ENCODE measurements at places on chromosomes 12 and 14.

DNA sequence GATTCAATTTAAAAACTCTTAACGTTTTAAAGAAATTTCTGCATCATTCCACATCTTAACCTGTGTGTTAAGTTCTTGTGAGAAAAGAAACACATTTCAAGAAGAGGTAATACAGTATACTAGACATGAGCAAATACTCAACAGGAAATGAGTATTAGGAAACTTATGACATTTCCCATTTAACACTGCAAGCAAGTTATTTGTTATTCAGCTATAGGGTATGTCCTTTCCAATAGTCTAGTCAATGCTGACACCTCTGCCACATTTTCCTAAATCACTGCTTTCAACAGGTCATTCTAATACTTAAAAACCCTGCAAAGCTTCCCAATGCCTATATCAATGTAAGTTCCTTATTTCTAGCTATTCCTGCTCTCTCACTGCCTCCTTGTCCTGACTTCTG lies 93.1 kb downstream of the DDHD1 start:
- DNase-seq, result no peak

DNA sequence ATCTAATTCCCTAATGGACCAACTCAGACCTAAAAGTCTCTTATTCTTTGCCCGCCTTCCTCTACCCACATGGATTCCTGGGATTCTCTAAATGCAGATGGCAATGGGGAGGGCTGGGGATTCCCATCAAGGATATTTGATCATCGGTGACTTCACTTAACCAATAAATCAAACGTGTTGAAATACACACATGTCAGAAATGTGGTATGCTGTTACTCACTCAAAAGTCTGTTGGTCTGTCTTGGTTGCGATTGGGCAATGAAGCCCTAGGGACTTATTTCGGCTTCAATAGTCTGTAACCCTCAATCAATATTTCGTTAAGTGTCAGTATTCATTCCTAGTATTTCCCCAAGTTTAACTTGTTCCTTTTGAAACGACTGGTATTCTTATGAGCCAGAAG lies 117.2 kb upstream of the DIO3 start:
- DNase-seq, result no peak

GRCh38 chr12:12977231-12977630 lies 22.8 kb downstream of the HEBP1 start:
- DNase-seq, result no peak

GRCh38 chr12:93183940-93184671 lies 193.6 kb upstream of the NUDT4 start:
- DNase-seq, result no peak

DNA sequence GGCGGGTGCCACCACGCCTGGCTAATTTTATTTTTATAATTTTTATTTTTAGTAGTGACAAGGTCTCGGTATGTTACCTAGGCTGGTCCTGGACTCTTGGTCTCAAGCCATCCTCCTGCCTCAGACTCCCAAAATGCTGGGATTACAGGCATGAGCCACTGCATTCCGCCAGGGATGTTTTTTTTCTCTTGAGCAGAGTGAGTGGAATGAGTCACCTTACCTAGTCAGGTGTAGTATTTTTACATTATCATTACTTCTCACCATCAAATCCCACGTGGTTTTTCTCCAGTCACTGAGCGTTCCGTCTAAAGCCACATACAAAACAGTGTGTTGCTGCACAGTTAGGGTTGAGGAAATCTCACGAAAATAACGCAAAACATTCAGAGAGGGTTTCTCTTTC lies 870 bp upstream of the TBPL2 start:
- DNase-seq, result no peak

- DNase-seq, result no peak
Measured at GRCh38 chr12:128267651-128268378, 845 bp downstream of the TMEM132C start.

- no peak for DNase-seq
Measured at GRCh38 chr12:6327229-6328041, 14.4 kb downstream of the TNFRSF1A start.

GRCh38 chr12:27996761-27997160 lies 24.2 kb upstream of the PTHLH start:
- DNase-seq, result no peak

DNA sequence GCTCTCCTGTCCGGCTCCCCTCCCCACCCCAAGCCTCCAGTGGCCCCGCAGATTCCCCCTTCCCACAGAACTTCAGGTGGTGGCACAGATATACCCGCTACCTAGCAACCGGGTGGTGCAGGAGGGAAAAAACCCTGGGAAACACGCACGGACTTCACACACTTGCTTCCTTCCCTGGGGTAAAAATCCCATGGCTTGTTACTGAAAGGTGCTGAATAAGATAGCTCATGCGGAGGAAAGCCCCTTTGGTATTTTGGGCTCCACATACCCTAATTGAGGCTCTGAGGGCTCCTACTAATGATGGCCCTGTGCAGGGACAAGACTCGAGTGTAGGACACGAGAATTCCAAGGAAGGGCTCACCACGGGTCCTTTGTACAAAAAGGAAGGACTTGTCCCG lies 869 bp upstream of the RIMBP2 start:
- DNase-seq, result no peak

- DNase-seq, result no peak
Measured at GRCh38 chr12:87311206-87311605, 718.0 kb downstream of the C12orf50 start.

Measured in activated CD8-positive, alpha-beta memory T cell treated with anti-CD3 and anti-CD28 coated beads for 24 hours (primary cell).